ENCODE measurements at places on chromosomes 5 and 9.

- no peak for DNase-seq
Observed at GRCh38 chr5:103901885-103902284, 339.3 kb upstream of the NUDT12 start.

GRCh38 chr9:74960561-74960960, 7.8 kb upstream of the C9orf40 start:
- DNase-seq: no peak

DNA sequence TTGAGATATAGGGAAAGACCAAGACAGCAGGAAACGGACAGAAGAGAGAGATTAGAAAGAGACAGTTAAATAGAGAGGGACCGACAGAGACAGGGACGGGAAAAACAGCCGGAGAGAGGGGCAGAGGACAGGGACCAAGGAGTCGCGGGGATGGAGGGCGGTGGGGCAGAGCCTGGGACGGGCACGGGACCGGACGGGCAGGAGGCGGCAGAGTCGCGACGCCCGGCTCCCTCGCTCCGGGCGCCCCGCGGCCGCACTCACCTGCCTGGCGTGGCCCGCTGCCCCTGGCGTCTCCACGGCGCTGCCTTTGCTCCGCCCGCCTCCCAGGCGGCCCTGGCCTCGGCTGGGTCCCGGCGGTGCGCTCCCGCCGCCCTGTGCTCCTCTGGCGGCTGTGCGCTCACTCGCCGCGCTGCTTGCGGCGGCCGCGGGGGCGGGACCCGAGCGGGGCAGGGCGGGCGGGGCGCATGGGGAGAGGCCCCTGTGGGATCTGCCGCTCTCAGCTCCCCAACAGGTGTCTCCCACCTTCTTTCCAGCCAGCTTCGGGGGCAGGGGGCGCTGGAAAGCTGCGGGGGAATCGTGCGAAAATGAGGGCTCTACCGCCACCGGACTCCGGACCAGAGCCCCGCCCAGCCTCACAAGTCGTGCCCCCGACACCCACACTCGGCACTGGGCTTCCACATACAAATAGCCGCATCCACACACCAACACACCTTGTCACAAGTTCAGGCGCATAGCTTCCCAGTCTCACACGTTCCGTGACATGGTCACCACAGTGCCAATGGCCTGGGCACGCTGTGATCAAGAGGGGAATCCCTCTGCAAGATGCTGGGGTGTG, at the start of gene ARID3C:
Gene ARID3C, minus strand, starts transcription at position 411 of the 835 bp plus-strand sequence. CDS start 1,052 bp downstream, outside the sequence.
- DNase-seq: peak; percentile 17

DNA sequence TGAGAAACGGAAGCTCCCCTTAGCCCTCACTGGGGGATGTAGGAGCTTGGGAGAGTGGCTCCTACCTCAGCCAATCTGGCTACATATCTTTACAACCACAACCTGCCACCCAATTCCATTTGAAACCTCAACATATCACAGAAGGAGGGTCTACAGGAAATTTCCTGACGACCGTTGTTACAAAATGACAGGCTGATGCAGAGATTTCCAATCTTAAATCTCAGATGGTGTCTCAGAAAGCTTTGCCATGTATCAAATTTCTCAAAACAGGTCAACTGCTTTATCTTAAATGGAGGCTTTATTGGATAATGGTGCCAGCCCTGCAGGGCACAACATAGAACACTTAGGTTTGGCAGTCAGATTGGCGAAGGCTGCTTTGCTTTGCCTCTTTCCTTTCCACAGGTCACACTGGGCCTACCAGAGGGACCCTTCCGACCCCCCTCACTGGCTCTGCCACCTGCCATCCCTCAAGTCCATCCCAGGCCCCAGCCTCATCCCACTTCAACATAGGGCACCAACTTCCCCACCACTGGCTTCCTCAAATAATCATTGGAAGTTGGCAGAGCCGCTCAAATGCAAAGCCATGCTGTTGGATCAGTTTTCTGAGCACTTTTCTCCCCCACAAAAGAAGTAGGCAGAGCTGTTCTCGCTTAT, 11.1 kb upstream of the SPATA31E1 start:
- DNase-seq: no peak

GRCh38 chr9:22363421-22363887, 83.2 kb upstream of the DMRTA1 start:
- DNase-seq: no peak
